ENCODE measurements at places on chromosomes 13 and 19.

DNA sequence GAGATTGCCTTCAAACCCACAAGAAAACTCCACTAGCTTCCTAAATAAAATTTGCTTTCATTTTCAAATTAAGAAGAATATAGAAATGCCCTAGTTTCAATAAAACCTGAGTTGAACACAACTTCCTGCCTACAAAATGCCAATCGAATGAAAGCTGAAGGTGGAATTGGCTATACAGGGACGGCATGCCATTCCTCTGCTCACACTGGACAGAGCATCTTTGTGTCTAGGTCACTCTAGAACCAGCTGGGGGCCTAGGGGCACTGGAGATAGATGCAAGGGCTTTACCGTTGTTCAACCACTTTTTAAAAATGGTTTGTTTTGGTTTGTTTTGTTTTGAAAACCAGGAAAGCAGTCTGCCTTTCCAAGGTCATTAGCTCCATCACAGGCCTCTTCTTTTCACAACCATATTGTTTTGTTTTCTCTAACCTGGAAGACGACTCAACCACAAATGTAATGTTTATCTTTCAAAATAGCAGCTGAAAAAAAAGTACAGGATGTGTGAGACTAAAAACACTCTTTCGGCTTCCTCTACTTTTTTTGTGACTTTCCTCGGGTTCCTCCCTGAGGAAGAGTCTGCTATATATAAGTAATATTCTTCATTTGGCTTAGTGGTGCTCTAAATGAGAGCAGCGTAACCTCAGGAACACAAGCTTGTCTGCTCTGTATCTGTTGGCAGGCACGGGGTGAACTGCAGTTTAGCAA lies 11.9 kb upstream of the ITM2B start:
- no peak for DNase-seq

DNA sequence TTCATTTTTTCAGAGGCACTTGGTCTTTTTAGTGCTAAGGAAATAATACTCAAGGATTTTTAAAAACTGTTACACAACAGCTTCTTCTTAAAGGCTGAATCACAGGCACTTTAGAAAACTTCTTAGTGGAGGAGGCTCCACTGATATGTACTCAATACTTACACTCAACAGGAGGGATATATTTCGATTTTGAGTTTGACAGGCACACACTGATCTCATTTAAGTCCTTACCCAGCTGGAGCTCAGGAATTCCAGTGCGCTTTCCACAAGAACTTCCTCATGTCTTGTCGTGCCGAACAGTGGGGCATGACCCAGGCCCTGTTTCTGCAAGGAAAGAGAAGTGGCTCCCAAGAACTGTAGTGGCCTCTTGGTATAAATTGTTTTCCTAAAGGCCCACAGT lies 103.8 kb downstream of the RGCC start:
- DNase-seq: peak; percentile 41

- no peak for DNase-seq
These were observed 1165.3 kb downstream of the EFNB2 start for GRCh38 chr13:105370011-105370650.

GRCh38 chr19:7928334-7928706 lies 2.4 kb upstream of the CTXN1 start:
- DNase-seq: peak; percentile 43

DNA sequence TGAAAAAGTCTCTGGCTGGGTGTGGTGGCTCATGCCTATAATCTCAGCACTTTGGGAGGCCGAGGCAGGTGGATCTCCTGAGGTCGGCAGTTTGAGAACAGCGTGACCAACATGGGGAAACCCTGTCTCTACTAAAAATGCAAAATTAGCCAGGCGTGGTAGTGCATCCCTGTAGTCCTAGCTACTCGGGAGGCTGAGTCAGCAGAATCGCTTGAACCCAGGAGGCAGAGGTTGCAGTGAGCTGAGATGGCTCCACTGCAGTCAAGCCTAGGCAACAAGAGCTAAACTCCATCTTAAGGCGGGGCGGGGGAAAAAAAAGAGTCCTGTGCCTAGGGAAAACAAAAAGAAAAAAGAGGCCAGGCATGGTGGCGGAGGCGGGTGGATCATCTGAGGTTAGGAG lies 2.2 kb downstream of the ZNF43 start:
- DNase-seq: no peak

DNA sequence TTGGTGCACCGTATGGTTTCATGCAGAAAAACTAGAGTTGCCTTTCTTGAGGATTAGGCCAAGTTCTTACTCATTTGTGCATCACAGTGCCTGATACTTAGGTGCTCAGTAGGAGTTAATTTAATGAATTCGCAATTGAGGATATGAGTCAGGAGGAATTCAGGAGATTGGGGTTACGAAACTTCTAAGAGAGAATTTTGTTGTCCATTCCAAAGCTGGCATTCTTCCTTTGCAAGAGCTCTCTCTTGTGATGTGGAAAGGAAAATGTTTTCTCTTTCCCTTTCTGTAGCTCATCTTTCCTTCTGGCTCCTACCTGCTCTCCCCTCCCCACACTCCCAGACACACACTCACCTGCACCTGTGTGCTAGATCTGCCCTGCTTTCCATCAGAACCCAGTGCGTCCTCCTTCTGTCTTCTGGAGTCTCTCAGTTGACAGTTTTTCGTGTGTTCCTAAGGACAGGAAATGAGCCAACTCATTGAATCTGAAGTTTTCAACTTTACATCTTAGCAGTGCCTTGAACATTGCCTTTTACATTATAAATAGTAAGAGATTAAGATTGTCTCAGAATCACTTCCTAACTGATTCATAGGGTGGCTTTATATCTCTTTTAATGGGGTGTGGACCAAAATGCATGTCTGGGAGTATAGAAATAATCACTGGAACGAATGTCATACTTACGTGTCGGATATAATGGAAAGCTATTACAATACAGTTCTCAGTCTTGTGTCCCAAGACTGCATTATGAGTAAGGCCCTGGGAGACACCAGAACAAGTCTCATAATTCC lies 19.7 kb upstream of the ERCC5 start:
- DNase-seq: peak; percentile 96

DNA sequence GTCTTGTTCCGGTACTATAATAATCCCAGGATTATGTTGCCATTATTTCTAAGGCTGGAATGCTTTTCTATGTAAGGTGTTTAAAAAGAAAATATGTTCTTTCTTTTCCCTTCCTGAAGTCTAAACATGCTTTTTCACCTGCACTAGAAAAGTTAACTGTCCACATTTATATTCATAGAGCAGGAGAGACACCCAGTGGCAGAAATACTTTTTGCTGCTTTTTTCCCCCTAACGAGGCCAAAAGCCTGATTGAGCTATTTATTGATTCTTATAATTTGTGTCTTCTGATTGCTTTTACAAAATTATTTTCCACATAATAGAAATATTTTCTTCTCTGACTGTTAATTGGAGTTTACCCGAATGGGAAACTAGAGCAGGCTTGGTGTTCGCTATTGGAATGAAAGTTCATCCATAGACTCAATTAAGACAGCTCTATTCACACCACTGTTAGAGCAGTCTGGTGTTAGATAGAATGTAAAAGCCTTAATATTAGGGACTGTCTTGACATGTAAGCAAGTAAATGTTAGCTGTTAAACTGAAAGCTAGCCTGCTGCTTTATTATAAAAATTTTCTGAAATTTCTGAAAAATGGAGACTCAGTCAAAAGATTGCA lies 15.8 kb downstream of the GPR180 start:
- DNase-seq: peak; percentile 34

- DNase-seq: no peak
These were observed at the start of gene LCP1 for GRCh38 chr13:46181840-46182490. Gene LCP1, minus strand, starts transcription at chr13:46182177. Its CDS starts 22,515 bp downstream, at chr13:46159662.

DNA sequence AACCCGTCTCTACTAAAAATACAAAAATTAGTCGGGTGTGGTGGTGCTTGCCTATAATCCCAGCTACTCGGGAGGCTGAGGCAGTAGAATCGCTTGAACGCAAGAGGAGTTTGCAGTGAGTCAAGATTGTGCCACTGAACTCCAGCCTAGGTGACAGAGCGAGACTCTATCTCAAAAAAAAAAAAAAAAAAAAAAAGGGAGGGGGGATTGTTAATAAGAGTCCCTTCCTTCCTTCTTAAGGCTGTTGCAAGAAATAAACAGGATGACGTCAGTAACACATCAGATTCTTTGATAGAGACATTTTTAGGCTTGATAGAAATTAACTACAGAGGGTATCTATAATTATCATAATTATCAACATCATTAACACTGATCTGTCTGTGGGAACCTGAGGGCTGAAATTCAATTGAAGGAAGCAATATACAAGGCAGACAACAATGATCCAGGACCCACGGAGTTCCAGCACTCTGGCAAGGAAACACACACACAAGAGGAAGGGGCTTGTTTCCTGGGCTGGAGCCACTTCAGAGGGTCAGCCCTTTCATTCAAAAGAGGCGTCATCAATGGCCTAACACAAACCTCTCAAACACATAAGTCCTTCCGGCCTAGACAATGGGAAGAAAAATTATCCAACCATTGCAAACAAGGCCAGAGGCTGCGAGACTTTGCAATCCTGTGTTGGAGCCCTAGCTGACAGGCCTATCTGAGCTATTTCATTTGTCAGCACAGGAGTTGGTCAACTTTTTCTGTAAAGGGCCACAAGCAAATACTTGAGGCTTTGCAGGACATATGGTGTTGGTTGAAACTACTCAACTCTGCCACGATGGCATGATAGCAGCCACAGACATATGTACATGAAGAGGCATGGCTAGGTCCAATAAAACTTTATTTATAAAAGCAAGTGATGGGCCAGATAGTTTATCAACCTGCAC lies 105.2 kb downstream of the INSR start:
- no peak for DNase-seq

- no peak for DNase-seq
These were observed 1.2 kb upstream of the CEACAM4 start for GRCh38 chr19:41627966-41628675.

- peak; percentile 25 for DNase-seq
These were observed 5.2 kb upstream of the OR7A5 start for GRCh38 chr19:14840206-14840605.

- DNase-seq: no peak
These were observed 168.0 kb downstream of the EFNB2 start for GRCh38 chr13:106367361-106367971.

- no peak for DNase-seq
These were observed 4.7 kb upstream of the DCLK1 start for GRCh38 chr13:36135876-36136275.

GRCh38 chr19:22625266-22626035 lies 8.7 kb upstream of the ZNF492 start:
- DNase-seq: no peak

GRCh38 chr13:99269627-99270241 lies 11.6 kb upstream of the GPR18 start:
- DNase-seq: peak; percentile 77

- no peak for DNase-seq
These were observed 19.6 kb downstream of the GPR183 start for GRCh38 chr13:99287551-99287950.

DNA sequence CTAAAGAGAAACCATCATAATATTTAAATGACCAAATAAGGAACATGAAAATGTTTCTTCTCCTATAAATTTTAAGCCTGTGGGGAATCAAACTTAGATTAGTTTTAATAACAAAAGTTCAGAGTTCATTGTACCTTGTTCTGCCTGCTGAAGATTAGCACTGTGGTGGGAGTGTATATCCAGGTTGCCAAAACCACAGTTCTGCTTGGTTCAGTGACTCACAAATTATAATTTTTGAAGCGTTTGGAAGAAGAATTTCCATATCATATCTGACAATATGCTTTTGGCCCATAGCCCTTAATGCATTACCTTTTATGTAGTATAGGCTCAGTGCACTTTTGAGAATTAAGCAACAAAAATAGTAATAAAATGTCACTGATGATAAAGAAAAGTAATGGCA lies 545.2 kb downstream of the GPC6 start:
- peak; percentile 25 for DNase-seq

GRCh38 chr13:112244495-112245177 lies 131.5 kb upstream of the SPACA7 start:
- DNase-seq: no peak

GRCh38 chr13:34364633-34365032 lies 546.7 kb downstream of the RFC3 start:
- peak; percentile 18 for DNase-seq

GRCh38 chr13:52414051-52414450 lies 8.1 kb upstream of the THSD1 start:
- DNase-seq: no peak

GRCh38 chr13:63636316-63636993 lies 2220.8 kb upstream of the PCDH20 start:
- DNase-seq: no peak

DNA sequence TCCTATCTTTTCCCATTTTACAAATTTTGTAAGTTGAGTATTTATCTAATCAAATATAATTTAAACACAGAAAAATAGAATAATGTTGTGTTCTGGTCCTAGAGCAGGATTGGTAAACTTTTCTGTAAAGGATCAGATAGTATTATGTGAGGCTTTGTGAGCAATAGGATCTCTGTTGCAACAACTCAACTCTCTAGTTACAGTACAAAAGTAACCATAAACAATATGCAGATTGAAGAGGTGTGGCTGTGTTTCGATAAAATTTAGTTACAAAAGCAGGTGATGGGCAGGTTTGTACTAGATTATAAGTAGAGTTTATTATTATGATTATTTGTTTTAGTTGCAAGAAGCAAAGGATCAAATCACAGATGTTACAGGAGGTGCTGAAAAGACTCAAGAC lies 15.2 kb upstream of the C1QTNF9B start:
- DNase-seq: no peak

GRCh38 chr13:111184458-111185401 lies 69.6 kb downstream of the ARHGEF7 start:
- peak; percentile 32 for DNase-seq

DNA sequence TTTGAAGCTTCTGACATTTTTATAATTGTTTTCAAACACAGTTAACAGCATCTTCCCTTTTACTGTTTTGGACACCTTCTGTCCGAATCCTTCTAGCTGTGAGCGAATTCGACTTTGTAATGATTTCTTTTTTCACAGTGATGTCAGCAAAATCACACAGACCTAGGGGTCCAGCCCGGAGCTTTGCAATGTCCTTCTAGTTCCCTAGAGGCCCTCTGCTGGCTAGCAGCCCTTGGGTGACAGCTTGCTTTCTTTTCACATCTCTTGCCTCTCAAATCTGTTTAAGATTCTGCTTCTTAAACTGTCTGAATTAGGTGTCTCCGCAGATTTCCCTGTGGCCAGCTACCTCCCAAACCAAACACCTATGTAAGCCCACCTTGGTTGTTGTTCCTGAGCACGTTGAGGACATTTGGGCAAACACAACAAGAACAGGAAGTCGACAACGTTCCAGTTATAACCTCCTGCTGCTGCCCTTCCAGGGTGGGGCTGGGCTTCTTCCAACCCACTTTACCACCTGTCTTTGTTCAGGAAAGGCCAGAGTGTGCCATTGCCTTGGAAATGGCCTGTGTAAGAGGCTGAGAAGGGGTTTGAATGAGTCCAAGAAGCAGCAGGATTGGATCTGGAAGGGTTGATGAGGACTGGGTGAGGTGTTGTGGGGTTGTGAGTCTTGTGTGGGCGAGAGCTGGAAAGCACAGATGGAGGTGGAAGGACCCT lies 123.1 kb downstream of the ATP8A2 start:
- DNase-seq: no peak

- no peak for DNase-seq
These were observed 45.5 kb downstream of the IER2 start for GRCh38 chr19:13195678-13196077.

DNA sequence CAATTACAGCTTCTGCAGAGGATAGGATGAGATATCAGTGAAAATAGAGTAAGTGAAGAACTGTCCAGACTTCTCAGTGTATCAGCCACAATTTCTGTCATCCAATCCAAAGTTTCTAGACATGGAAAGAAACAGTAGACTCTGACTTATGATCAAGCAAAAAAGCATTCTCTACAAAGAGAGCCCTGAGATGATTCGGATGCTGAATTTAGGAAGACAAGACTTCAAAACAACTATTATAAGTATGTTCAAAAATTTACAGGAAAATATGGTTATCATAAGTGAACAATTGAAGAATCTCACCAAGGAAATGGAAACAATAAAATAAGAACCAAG lies 238.2 kb upstream of the IRS2 start:
- DNase-seq: no peak

- DNase-seq: peak; percentile 78
These were observed 6.5 kb upstream of the LIPE start for GRCh38 chr19:42433503-42434260.
